ENCODE measurements at places on chromosomes 2 and 18. TPM values are rescaled to one million over a fixed set of nuclear protein-coding genes. Genes with fewer than 3 reads are reported as not detected.

Gene TEKT4
- total RNA-seq, result not detected

Gene INPP5D
- total RNA-seq, result 0.66 TPM

Gene C2orf78
- total RNA-seq, result not detected

Gene GLI2
- total RNA-seq, result 25.2 TPM

Gene CREG2
- total RNA-seq, result 0.13 TPM

Gene ARL4C
- 21.7 TPM for total RNA-seq

Gene LYG2
- not detected for total RNA-seq

Gene ZBTB7C
- total RNA-seq, result 0.55 TPM

Gene FER1L5
- 0.34 TPM for total RNA-seq

Gene SP140
- 0.32 TPM for total RNA-seq

Gene HOXD13
- 0.09 TPM for total RNA-seq

Gene UGT1A5
- not detected for total RNA-seq

- no peak for DNase-seq
Measured at GRCh38 chr18:73841661-73842060, 306.0 kb downstream of the FBXO15 start.

DNA sequence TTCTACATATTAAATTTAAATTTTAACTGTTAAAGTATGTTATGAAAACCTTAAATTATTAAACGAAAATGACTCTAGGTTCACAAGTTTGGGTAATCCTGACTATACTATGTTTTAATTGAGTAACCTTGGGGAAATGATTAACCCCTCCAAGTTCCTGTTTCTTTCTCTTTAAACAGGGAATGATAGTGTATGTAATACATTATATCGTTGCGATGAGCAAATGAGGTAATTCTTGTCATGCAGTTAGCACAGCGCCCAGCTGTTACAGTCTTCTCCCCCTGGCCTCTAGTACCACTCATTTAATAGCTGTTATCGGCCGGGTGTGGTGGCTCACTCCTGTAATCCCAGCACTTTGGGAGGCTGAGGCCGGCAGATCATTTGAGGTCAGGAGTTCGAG lies 80.4 kb downstream of the MTA3 start:
- DNase-seq, result no peak

DNA sequence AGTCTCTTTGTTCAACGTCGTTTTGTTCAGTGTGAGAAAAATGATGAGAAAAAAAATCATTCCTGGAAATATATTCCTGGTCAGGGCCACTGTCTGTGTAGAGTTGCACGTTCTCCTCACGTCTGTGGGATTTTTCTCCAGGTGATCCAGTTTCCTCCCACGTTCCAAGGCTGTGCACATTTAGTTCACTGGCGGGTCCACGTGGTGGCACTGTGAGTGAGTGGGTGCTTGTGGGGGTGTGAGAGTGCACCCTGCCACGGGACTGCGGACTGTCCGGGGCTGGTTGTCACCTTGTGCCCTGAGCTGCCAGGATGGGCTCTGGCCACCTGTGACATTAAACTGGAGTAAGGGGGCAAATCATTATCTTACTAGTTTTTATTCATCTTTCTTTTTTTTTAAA lies 30.3 kb upstream of the ACYP2 start:
- DNase-seq, result no peak

DNA sequence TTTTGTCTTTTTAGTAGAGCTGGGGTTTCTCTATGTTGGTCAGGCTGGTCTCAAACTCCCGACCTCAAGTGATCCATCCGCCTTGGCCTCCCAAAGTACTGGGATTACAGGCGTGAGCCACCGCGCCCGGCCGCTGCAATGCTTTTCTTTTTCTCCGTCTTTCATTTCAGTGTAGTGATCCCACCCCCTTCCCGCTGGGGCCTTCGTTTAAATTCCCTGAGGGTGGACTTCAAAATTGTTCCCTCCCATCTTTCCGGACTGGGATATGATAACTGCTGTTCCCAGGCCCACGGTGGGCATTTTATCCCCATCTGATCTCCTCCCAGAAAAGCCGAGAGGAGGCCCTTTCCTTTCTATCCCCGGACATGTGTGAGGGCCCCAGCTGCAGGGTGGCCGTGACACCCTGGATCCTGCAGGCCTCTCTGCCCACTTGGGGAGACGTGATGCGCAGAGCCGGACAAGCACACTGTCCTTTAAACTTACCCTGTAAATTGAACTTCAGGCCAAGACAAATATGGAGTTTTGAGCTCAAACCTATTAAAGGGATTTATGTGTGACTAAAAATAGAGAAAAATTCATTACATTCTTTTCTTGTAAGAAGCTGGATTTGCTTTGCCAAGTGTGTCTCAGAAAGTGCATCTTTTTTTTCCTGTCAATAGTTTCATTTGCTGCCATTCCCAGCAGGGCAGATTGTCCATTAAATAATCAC lies 54.5 kb upstream of the AFF3 start:
- DNase-seq, result peak; percentile 30

- DNase-seq, result no peak
Measured at GRCh38 chr18:42192251-42193248, 237.5 kb downstream of the PIK3C3 start.

- no peak for DNase-seq
Measured at GRCh38 chr2:119897736-119898395, 115.0 kb upstream of the EPB41L5 start.

DNA sequence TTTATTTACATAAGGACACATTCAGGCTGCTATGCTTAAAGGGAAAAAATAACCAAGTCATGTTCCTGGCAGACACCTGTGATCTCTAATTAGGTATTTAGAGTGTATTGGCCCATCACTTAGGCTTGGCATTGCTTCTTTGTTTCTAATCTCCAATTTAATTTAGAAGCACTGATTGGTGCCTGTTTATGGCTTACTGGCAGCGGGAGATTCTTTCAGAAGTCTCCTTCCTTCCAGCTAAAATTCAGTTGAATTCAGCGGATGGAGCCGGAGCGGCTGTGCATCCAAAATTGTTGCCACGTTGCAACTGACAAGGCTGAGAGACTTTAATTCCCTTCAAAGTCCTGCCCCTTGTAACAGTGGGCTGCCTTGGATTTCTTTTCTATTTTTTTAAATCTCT lies 66.5 kb downstream of the VWA3B start:
- no peak for DNase-seq

DNA sequence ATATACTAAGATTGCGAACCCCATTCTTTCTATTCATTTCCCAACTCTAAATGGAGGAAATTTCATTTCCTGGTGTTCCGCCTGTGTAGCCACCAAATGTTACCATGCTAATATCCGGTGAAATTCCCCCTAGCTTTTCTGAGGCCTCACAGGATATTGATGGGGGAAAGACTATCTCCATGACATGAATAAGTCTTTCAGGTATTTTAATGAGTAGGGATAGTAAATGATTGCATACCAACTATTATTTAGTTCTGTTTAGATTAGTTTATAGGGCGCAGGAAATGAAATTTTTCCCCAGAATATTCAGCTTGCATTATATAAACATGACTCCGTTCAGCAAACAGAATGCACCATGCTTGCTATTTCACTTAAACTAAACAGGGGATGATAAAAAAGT lies 55.4 kb downstream of the COL5A2 start:
- no peak for DNase-seq

DNA sequence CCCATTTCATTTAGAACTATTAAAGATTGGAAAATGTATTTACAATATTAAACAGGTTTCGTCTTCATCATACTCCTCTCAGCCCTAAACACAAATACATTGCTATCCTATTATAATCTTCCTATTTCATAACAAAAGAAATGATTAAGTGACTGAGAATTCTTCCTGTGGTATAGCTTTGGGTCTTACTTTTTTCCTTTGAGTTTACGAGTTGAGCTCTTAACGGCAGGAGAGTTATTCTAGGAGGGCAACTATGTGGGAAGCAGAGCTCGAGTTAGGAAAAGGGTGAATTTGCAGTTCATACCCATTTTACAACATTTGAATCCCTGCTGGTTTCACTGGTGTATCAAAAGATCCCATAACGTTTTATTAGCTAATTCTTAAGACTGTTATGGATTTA lies 105.0 kb downstream of the FIGN start:
- no peak for DNase-seq

DNA sequence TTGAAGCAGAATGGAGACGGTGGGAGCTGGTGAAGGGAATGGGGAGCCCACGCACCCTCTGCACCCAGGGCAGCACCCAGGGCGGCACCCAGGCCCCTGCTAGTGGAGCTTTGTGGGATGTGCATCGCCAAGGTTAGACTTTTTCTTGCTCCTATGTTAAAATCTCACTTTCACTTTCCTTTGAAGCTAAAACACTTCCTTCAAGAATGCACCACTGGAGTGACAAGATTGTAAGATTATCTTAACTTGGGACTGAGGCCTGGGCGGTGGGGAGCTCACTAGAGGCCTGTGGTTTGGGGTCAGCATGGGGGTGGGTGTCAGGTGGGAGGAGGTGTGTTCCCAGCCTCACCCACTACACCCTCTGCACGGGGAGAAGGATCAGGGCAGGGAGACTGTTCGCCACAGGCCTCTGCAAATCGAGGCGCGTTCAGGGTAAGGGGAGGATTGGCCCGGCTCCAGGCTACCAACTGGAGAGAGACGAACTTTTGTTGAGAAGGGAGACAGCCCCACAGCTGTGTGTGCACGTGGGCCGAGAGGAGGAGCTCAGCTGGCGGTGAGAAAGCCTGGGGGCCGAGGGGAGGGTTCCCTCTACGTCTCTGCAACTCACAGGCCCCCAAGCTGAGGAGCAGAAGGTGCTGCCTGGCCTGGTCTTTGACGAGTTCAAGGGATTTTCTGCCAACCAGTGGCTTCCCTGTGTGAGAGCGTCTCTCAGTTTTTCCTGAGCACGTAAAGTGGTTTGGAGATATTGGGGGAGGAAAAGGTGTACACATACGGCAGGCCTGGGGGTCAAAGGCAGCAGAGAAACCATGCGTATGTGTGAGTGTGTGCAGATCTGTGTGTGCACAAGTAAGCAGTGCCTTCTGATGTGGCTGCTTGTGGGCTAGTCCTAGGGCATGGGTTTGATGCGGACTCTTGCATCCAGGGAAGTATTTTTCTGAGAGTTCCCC lies 147.7 kb downstream of the KLHL29 start:
- no peak for DNase-seq

GRCh38 chr18:8932866-8933265 lies 169.6 kb upstream of the NDUFV2 start:
- DNase-seq, result no peak

GRCh38 chr2:107712857-107713256 lies 113.8 kb upstream of the RGPD4 start:
- DNase-seq, result no peak

- no peak for DNase-seq
Measured at GRCh38 chr2:43634604-43635306, 2.3 kb upstream of the PLEKHH2 start.

DNA sequence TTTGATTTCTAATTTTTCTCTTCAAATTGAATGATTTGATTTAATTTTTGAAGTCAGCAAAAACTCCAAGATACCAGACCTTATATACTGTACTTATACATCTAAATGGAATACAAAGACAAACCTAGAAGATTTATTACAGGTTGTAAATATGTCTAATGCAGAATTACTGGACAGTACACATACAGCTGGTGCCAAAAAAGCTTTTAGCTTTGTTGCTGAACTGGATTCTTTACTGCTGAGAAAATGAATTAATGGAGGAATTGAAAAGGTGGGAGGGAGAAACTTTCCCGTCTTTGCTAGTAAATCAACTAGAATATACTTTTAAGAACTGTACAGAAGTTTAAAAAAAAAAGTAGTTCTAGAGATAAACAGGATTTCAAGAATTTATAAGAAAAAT lies 17.5 kb downstream of the C1D start:
- DNase-seq, result no peak

DNA sequence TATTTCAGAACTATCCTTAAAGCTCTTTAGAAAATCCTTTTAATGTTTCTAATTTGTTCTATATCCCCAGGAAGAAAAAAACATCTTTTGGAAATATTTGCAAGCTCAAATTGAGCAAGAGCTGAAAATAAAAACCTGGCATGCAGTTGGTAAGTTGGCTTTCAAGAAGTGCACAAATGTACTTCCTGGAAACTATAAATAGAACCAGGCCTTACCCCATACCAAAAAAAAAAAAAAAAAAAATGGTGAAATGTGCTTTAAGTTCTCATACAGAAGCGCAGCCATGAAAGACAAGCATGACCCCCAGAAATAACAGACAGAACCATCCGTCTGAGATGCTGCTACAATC lies 178.5 kb downstream of the HDAC4 start:
- no peak for DNase-seq

DNA sequence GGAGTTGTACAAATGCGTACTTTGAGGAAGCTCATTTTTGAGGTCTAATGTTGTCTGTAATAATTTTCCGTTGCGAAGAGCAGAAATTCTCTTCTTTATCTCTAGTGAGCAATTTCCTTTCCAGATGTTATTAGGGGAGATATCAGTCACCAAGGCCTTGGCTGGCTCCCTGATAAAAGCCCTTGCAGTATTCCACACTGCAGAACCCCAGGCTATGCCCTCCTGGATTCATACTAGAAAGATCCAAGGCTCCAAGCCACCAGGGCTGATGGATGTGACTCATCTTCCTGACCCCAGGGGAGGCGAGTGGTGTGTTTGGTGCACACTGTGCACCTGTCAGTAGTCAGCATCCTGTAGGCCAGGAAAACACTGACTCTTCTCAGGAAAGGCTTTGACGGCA lies 34.7 kb downstream of the INO80C start:
- DNase-seq, result no peak

- no peak for DNase-seq
Measured at GRCh38 chr18:7844017-7844416, 276.9 kb downstream of the PTPRM start.

DNA sequence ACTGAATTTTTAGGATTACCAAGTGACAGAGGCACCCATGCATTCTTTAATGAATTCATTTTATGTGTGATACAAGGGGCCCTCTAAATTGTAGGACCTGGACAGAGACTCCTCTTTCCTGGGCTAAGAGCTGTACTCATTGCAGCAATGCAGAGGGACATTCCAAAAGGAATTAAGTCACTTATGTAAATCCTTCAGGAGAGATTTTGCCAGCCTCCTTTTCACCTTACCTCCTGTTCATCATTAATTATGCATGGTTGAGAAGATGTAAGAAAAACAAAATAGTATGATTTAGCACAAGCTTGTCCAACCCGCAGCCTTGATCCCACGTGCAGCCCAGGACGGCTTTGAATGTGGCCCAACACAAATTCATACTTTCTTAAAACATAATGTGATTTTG lies 84.5 kb upstream of the TANK start:
- no peak for DNase-seq

GRCh38 chr2:111702119-111702803 lies 181.7 kb downstream of the ANAPC1 start:
- peak; percentile 92 for DNase-seq

DNA sequence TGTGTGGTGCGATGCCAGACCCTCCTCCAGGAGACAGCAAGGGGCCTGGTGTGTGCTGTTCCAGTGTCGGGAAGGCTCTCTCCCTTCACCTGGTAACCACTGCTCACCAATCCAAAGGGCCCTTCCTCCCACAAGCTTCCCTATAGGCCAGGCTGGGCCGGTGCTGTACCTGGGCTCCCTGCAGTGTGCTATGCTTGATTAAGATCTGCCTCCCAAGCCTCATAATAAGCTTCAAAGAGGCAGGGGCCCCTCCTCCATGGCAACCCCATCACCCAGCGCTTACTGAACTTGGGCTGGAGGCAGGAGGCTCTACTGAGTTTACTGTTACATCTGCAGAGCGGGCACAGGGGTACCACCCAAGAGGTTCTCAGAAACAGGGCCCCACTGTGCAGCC lies 4.5 kb upstream of the MAL start:
- DNase-seq, result no peak

All from endodermal cell (in vitro differentiated cells).